Ascending aorta (tissue), 2 donors: ENCODE measurements at places on chromosomes 2 and 18. TPM values are rescaled to one million over a fixed set of nuclear protein-coding genes. Genes with fewer than 3 reads are reported as not detected.

GRCh38 chr2:21452678-21453077 is 328.9 kb downstream of the TDRD15 start:
- no peak for DNase-seq

GRCh38 chr2:108268001-108268400 is 20.7 kb upstream of the SULT1C2 start:
- no peak for DNase-seq

- no peak for DNase-seq
Measured at GRCh38 chr2:232984451-232985207, 28.4 kb downstream of the NGEF start.

The RAB6D gene
- total RNA-seq = not detected

The DLX1 gene
- not detected for total RNA-seq
